ENCODE measurements at places on chromosomes 7 and 10.

DNA sequence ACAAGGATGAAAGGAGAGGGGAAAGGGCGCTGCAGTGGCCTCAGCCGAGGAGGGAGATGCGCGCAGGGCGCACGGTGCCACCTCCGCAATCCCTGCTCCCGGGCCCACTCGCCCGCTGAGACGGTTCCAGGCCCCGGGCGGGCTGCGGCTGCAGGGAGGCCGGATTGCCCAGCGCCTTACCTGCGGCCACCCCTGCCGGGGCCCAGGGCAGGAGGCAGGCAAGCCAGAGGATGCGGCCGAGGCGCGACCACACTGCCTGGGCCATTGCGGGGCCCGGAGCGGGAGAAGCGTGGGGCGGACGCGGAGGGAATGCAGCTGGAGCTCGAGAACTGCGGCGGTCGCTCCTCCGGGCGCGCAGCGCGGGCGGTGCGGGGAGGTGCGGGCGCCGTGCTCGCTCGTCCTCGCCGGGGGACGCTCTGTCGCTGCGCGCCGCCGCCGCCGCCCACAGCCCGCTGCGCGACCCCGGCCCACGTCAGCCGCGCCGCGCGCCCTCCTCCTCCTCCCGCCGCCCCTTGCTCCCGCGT, at the start of gene TMEM130:
Gene TMEM130 (minus strand): TSS at position 418 of the 524 bp plus-strand sequence. CDS start 153 bp downstream, at position 265.
- peak; percentile 6 for DNase-seq

DNA sequence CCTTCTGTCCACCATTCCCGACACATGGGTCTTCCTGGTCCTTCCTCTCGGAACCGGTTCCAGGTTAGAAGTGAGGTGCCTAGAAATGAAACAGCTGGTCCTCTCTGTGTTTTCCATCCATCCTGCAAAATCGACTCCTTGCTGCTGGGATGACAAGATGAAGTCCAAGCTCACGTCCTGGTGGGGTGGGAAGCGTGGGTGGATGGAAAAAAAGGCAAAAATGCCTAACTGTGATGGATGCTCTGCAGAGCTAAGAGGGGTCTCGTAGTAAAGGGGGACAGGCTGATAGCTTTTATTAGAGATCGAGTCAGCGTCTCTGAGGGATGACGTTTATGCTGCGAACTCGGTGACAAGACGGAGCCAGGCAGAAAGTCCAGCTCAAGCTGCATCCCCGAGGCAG, 14.1 kb downstream of the CALML5 start:
- no peak for DNase-seq

- no peak for DNase-seq
These were observed 11.3 kb upstream of the TSPAN15 start for GRCh38 chr10:69439813-69440506.

DNA sequence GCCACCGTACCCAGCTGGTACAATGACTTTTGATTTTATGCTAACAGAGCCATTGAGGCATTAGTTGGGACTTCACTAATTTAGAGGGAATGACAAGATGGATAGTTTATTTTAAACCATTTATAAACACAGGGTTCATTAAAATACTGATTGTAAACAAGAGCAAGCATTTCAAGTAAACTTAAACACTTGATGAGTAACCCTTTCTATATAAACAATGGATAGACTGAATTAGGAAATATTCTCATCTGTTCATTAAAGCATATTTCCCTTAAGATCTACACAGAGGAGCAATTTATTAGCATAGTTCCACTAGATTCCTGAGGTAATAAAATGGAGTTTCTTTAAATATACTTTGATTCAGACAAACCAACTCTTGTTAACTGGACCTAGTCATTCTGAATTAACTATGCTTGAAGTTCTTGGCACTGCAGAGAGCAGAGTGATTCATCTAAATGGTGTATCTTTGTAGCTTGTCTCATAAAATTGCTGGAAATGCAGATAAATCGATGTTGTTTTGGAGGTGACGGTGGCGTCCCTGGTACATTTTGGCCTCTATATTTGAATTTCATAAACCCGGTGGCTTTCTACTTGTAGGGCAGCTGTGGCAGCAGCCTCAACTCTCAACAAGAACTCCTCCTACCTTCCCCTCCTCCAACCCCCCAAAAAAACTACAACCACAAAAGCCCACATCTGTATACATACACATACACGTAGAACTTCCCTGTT, 15.4 kb upstream of the VDAC2 start:
- no peak for DNase-seq

- no peak for DNase-seq
These were observed 207.2 kb upstream of the SVIL start for GRCh38 chr10:29841724-29842649.

- DNase-seq, result no peak
These were observed 237.1 kb upstream of the NRP1 start for GRCh38 chr10:33571616-33572015.

DNA sequence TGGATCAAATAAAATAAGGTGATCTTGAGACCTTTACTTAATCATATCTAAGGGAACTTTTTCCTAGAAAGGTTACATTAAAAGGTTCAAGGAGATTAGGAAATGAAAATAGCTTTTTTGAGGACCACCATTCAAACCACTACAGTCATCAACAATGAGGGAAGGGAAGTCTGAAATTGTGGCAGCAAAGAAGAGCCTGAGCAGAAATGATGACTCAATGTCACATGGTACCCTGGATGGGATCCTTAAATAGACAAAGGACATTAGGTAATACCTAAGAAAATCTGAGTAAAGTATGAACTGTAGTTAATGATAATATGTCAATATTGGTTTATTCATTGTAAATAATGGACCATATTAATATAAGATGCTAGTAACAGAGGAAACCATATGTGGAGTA, 236.0 kb downstream of the SEMA3D start:
- DNase-seq, result no peak

DNA sequence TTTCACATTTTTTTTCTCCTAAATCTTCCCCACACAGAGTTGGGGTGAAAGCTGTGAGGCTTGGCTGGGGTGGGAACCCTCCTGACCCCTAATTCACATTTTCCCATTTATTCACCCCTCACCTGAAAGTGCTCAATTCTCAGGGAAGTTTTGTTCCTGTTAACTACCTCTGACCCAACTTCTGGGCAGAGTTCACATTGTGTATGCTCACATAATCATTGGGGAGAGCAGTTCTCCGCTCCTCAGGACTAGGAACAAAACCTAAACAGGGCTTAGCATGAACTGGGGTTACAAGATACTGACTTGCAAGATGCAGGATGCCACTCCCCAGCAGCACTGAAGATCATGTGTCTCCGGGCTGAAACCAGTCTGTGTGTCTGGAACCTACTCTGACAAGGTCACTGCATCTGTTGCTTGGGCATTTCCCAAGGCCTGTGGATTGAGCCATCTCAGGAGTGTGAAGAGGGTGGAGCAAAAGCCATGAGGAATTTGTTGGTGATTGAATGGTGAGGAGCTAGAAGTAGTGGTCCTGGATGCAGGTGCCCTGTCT, 258.1 kb upstream of the IGFBP3 start:
- DNase-seq, result no peak

DNA sequence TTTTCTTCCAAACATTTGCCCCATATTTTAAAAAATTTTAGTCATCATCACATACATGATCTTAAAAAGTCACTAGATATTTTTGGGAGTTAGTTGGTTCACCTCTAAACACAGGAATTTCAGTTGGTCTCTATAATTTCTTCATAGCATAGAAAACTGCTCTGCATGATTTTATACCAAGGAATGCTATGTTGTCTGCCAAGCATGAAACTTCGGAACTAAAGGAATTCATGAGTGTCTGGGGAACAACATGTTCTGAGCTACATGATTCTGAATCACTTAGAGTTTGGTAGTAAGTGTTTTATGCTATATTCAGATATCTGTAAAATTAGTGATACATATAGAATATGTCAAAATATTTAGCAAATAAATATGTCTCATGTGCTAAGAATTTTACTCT, 957.8 kb downstream of the GATA3 start:
- DNase-seq, result no peak

DNA sequence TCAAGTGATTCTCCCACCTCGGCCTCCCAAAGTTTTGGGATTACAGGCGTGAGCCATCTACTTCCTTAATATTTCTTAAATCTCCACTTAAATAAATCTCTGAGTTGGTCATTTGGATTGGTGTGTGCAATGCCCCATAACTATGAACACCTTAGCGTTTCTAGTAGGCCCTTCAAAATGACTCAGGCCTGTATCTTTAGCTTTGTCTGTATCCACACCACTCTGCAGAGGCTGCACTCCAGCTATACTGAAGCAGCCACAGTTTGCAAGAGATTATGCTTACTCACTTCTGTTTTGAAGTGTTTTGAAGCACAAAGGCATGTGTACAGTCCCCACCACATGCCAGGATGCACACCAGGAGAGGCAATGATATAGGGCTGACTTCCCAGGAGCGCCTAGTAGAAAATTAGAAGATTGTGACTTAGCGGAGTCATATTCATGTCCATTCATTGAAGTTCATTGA, 2.4 kb upstream of the ST7 start:
- DNase-seq, result no peak

- DNase-seq, result no peak
These were observed 21.4 kb downstream of the TSPAN13 start for GRCh38 chr7:16774986-16775385.

GRCh38 chr10:97174276-97174775, 11.4 kb downstream of the SLIT1 start:
- DNase-seq, result no peak

DNA sequence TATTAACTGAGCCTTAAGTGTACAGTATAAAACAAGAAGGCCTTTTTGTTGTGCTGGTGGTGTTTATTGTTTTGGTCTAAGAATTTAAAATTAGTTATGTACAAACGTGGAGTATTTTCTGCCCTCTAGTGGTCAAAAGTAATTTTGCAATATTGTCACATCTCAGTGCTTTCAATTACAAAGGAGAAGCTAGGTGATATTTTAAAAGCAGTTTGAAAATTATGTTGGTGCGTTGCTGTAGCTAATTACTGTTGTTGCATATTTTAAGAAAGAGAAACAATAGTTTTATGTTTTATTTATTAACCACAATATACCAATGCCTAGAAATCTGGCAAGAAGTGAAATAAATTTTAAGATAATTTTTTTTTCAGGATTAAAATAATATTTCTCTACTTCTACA, 11.4 kb downstream of the NPVF start:
- DNase-seq, result no peak

DNA sequence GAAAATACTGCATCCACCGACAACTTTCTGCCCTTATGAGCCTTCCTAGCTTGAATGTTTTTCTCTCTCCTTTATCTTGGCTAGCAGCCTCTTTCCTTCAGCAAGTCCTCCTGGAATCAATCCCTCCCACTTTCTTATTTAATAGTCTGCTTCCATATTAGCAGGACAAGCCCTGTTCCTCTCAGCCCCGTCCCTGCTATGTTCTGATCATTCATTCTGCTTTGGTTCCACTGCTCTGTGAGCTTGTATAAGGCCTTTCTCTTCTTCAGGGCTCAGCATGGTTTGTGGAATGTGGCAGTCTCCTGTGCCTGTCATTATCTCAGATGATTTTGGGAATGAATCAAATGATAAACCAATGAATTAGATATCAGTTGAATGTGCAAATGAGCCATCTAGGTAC, 420.1 kb downstream of the DPP6 start:
- no peak for DNase-seq

- DNase-seq, result no peak
These were observed 19.3 kb downstream of the TCAF1 start for GRCh38 chr7:143882604-143883078.

GRCh38 chr10:84204122-84204521, 9.8 kb downstream of the CDHR1 start:
- no peak for DNase-seq

DNA sequence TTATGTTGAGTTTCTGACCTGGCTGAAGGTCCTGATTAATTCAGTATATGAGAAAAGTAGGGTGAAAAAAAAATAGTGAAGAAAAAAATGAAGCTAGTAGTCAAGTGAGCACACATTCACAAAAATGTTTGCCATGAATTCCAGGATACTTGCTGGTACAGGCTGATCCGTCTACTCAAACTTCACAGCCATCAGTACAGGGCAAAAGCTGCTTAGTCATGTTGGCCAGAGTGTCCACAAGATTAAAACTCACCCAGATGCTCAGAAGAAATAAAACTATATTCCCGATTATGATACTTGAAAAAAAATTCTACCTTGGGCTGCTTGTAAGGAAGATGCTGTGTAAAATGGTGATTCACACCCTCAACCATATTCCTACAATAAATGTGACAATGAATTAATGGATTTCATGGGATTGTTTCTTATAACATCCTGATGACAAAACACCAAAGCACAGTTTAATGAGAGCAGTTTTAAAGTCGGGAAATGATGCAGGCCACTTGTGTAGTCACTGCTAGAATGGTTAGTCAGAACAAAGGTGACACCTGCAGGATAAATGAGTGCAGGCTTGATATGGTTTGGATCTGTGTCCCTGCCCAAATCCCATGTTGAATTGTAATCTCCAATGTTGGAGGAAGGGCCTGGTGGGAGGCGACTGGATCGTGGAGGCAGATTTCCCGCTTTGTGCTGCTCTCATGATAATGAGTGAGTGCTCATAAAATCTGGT, 49.2 kb upstream of the ANKRD1 start:
- no peak for DNase-seq

DNA sequence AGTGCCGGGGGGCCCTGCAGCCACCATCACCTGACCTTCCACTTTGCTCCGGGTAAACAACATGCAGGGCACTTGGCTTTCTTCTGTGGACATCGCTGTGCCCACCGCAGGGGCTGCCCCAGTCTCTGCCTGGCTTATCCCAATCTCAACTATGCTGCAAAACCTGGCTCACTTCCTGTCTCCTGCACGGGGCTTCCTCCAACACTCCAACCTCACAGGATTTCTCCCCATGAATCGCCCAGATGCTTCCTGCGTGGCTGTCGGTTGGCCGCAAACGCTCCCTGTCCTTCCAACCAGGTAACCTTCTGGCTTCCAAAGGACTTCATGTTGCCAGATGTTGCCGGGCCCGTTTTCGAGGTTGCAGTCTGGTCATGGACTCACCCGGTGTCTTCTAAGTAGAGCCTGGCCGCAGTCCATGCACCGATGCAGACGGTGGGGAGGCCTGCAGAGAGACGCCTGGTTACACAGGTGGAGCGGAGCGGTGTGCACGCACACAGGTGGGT, 109.0 kb downstream of the VIPR2 start:
- DNase-seq, result no peak

- no peak for DNase-seq
These were observed 191.3 kb upstream of the ADARB2 start for GRCh38 chr10:1928606-1929005.

DNA sequence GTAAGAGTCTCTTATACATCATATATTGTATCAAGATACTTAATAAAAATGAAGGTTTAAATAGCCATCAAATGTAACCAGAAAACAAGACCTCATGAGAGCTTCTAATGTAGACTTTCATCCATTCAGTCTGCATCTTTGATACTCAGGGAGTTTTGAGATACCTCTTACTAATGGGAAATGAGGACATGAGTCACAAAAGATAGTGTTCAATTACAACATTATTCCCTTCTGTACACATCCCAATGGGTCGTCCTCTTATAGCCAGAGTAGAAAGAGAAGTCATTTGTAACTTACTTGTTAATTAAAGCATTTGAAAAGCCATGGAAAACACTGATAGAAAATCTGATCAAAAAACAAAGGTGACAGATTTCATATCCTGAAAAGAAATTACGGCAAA, 19.4 kb downstream of the SHTN1 start:
- no peak for DNase-seq
